ENCODE measurements at places on chromosomes 3 and 15.

DNA sequence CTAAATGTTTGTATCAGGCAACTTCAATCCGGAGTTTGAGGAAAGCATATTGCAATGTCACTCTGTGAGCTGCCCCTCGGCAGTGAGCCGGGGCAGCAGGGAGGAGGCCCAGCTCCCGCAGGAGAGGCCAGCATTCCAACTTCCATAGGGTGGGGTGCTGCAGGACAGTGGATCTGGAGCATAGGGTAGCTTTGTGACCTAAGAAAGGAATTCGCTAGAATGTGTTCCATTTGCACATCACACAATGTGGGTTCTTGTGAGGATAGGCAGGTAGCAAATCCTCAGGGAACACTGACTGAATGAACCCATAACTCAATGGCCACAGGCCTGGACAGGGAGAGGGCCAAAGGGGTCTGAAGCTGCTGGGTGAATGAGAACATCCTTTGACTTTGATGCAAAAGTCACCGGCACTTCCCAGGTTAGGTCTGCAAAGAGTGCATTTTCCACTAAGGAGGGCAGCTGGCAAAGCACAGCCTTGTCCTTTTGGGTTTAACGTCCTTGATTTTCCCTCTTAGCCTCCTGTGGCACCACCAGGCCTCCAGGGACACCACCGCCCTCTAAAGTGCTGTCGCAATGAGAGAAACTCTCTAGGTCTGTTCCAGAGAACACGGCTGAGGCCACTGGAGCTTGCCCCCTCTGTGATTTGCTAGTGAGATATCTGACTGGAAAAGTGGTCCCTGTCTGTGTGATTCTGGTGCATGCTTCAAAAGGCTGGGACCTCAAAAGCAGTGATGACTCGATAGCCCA, 36.2 kb downstream of the GABRB3 start:
- peak; percentile 67 for DNase-seq

- DNase-seq = no peak
Measured at GRCh38 chr3:101042996-101043686, 49.9 kb upstream of the ABI3BP start.

- DNase-seq = no peak
Measured at GRCh38 chr3:58355179-58355578, 22.5 kb downstream of the PXK start.

DNA sequence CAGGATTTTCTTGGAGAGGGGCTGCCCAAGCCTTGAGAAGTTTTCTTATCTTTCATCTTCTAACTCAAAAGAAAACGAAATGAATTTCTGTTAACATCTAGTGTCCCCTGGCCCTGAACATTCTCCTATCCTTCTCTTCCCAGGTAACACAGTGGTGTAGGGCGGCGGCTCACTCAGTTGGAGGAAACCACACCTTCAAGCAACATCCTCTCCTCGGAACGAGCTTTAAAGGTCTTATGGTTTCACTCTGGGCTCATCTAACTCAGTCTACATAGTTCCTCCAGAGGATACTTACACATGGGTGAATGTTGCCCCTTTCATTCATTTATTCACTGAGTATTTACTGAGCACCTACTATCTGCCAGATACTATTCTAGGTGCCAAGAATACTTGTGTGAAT, 31.0 kb upstream of the KLHL6 start:
- DNase-seq = no peak

DNA sequence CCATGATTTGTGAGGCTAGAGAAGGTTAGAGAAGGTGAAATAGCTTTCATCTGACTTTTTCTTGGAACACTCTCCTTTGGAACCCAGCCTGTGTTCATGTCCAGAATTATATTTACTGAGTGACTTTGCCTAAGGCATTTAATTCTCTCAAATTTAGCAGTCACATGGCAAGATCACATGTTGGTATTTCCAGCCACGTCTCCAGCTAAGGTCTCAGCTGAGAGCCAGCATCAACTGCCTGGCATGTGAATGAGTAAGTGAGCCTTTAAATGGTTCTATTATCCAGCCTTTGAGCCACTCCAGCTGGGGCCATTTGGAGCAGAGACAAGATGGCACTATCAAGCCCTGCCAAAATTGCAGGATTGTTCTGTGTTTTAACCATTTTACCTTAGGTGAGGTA, 130.2 kb upstream of the SGO1 start:
- no peak for DNase-seq

GRCh38 chr3:193780810-193781478, 187.9 kb downstream of the OPA1 start:
- peak; percentile 93 for DNase-seq

DNA sequence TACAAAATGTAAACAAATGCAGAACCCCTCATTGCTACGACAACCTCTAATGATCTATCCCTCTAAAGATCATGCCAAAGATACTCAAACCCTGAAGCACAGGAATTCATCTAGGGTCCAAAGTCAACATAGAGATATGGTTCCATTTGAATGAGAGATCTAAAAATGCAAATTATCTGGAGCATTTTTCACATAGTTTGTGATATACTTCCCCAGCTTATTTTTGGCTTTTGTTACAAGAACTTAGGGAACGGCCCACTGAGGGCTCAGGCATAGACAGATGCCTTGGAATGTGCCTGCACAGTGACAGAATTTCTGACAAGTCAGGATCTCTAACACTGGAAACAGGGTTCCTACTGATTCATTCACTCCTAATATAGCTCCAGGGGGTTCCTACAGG, 258.9 kb upstream of the THBS1 start:
- DNase-seq = no peak

GRCh38 chr3:62335196-62335595, 38.2 kb downstream of the FEZF2 start:
- no peak for DNase-seq

DNA sequence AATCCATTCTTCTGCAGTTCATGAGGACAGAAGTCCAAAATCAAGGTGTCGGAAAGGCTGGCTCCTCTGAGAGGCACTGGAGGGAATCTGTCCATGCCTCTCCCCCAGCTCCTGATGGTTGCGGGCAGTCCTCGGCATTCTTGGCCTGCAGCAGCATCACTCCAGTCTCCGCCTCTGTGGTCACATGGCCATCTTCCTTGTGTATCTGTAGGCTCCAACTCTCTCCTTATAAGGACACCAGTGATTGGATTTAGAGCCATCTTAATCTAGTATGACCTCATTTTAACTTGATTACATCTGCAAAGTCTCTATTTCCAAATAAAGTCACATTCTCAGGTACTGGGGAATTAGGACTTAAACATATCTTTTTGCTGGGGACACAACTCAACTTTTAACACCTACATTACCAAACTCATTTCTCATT, 56.0 kb upstream of the FLNB start:
- DNase-seq = peak; percentile 88

DNA sequence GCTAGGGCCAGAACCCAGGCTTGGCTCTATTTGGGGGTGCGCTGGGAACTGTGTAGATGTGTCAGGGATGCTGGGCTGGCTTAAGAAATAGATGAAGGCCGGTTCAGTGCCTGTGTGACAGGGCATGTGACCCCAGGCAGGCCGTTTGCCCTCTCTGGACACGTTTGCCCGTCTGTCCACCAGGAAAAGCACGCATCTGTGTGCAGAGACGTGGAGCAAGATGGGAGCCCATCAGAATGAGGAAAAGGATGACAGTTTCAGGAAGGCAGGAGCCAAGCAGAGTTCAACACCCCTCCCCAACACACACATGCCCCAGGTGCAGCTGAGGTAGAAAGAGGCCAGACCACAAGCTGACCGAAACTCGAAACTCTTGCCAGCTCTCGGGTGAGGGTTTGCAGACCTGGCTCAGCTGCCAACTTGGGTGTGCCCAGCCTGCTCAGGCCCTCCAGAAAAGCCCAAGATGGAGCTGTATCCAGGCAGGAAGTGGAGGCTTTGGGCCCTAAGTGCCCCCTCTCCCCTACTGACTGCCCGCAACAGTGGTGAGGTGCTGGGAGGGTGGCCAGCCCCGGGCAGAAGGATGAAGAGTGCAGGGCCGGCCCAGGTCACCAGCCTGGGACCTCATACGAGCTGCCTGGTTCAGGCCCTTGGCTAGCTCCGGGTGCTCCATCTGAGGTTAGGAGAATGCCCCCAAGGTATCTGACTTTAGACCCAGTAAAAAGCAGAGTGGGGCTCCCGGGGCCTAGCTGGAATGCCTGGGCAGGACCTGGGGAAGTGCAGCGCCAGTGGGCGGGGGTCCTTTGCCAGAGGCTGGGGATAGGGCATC, 10.2 kb upstream of the MESP1 start:
- DNase-seq = no peak

DNA sequence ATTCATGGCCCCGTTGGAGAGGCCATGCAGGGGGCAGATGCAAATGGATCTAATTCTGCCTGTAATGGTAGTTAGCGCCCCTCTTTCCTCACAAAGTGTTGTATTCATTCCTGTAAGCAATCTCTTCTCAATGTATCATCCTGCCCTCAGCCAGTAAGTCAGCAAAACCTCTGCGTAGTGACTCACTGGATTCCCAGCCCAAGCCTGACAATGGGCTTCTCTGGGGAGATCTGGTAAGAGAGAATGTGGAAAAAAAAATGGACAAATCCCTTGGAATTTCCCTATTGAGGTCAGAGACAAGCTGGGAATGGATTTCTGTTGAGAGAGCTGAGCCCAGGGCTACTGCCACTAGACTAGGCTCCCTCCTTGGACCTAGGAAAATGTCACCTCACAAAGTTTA, 25.4 kb downstream of the ADPGK start:
- DNase-seq = no peak

- no peak for DNase-seq
Measured at GRCh38 chr3:25041871-25042584, 386.0 kb upstream of the RARB start.

- no peak for DNase-seq
Measured at GRCh38 chr3:120770891-120771290, 28.3 kb downstream of the GTF2E1 start.

DNA sequence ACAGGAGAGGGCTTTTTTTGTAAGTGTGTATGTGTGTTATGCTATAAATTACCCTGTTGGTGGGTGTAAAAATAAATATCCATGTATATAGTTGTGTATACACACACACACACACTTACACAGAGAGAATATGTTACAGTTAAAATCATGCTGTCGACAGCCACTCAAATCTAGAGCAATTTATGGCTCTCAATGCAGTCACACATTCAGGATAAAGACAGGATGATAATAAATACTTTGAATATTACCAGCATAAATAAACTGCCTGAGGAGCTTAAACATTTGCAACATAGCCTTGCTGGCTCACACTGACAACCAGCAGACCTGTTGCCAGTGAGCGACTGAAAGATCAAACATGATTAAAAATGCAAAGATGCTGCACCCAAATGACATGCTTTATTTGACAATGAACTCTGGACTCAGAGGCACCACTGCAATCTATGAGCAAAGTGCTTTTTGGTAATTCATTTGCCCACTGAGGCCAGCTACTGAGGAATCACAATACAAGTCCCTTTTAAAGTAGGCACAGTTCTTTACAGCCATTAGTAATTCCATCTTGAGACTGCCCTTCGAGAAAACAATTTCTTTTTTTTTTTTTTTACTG, 458.9 kb downstream of the FHIT start:
- no peak for DNase-seq

GRCh38 chr3:125214738-125215137, 2.2 kb upstream of the SLC12A8 start:
- DNase-seq = no peak

DNA sequence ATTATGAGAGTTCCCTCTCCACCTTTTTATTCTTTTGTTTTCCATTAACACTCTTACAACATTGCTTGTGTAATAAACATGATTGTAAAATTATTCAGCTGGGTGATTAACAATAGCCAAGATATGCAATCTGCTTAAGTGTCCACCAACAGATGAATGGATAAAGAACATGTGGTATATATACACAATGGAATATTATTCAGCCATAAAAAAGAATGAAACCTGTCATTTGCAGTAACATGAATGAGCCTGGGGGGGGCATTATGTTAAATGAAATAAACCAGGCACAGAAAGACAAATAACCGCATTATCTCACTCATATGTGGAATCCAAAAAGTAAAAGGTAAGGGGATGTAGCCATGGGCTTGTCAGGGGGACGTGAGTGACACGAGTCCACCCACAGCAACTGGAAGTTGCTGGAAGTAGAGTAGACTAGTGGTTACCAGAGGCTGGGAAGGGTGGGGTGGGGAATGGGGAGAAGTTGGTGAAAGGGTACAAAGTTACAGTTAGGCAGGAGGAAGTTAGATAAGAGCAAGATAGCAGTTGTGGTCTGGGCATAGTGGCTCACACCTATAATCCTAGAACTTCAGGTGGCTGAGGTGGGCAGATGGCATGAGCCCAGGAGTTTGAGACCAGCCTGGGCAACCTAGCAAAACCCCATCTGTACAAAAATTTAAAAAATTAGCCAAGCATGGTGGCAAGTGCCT, 28.7 kb upstream of the CD47 start:
- DNase-seq = no peak

DNA sequence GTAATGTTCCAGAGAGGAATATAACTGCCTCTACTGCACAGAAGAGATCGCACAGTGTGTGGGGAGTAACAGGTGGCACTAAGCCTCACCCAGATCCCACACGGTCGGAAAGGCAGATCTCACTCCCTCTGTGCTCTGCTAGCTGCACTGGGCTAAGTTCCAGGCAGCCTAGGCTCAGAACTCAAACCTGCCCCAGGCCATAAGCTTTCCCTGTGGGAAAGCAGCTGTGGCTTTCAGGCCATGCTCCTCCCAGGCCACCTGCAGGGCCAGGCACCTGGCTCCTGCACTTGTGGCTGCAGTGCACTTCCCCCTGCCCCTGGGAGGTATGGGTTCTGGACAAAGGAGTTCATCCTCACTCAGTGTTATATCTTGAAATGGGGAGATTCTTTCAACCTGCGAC, 27.5 kb downstream of the PCCB start:
- peak; percentile 84 for DNase-seq

GRCh38 chr3:72724070-72724469, 124.2 kb downstream of the SHQ1 start:
- DNase-seq = no peak

GRCh38 chr15:70505411-70505919, 257.9 kb downstream of the UACA start:
- DNase-seq = no peak

- no peak for DNase-seq
Measured at GRCh38 chr15:41713047-41713446, 52.8 kb downstream of the MGA start.
